ENCODE measurements at places on chromosomes 7 and 10.

GRCh38 chr7:104801022-104801421, 213.0 kb upstream of the KMT2E start:
- no peak for DNase-seq

- DNase-seq = no peak
Measured at GRCh38 chr7:151179946-151180345, 7.1 kb downstream of the ASB10 start.

GRCh38 chr7:39851466-39852045, 98.5 kb upstream of the CDK13 start:
- DNase-seq = no peak

DNA sequence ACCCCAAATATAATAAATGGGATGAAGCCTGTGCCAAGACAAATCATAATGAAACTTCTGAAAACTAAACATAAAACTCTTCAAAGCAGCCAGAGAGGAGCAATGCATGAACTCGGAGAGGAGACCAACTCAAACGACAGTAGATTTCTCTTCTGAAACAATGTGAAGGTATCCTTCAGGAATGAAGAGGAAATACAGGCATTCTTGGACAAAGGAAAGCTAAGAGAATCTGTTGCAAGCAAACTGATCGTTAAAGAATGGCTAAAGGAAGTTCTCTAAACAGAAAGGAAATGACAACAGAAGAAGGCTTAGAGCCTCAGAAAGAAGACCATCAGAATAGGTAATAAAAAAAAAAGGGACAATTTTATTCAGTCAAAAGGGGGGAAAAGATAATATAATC, 6.6 kb downstream of the GNA12 start:
- DNase-seq = no peak

GRCh38 chr7:2952316-2952715, 91.4 kb downstream of the CARD11 start:
- DNase-seq = peak; percentile 24

GRCh38 chr10:5581670-5582566, 57.2 kb downstream of the CALML3 start:
- DNase-seq = no peak

DNA sequence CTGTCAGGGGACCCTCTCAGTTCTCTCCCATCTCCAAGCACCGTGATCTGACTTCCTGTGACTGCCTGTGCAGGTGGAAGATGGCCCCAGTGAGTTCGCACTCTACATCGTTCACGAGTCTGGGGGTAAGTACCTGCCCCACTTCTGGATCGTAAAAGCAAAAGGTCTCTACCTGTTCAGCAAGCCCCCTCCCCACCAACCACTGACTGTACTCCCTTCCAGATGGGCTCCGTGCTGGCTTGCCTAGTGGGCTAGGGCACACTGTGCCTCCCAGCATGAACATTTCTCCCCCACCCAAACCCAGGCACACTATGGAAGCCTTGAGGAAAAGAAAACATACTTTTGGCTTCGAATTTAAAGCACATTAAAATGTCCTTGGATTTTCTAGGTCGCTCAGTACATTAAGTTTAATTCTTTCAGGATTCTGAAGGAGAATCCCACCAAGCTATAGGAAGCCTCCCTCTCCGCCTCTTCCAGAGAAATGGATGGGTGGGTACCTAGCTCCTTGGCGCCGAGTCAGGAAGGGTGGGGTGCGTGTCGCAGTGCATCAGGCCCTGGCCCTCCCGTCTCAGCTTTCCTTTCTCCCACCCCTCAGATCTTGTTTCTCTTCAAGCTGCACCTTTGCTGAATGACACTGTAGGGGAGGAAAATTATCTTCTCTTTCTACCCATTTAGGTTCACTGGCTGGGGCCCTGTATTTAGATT, 11.0 kb upstream of the ZNF22 start:
- no peak for DNase-seq

Data from aorta (tissue), 5 donors.